ENCODE measurements at places on chromosomes 12 and 14.

GRCh38 chr14:20198991-20199390, 8.3 kb downstream of the OR11G2 start:
- DNase-seq: no peak

GRCh38 chr14:73238424-73238852, 1.1 kb downstream of the PAPLN start:
- no peak for DNase-seq

- DNase-seq: no peak
These were observed at the start of gene RHOF for GRCh38 chr12:121793440-121793837. Gene RHOF (minus strand): TSS chr12:121793688. CDS start chr12:121793633, 55 bp downstream.

- DNase-seq: peak; percentile 60
These were observed 37.0 kb upstream of the NT5DC3 start for GRCh38 chr12:103877934-103878510.

DNA sequence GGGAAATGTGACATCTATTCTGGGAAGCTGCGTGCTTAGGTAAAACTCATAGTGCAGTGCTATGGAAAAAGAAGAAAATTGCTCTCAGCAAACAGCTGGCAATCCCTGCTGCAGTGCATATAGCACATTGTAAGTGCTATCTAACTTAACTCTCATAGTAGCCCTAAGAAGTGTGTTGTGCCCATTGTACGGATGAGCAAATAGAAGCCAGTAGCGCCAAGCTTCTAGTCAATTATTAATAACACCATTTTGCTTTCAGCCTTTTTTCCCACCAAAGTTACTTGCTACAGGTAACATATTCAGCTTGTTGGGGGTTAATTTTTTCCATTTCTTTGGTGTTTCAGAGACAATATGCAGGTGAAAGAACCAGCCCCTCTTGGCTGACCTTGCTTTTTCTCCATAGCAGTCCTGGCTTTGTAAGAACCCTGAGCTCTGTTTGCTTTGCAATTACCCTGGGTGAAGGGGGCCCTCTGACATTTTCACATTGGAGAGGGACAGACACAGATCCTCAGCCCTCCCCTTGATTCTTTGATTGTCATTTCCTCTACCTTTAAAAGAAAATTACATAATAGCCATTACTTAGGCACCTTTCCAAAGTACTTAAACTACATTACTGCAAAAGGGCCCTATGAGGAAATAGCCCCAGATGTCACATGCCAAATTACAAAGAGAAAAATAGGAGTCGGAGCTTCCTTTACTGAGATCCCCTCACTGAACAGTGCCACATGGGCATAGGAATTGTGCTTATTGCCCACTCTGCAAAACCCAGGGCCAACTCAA, 576.2 kb upstream of the TBX3 start:
- no peak for DNase-seq

Data from NCI-H2081 treated with DMSO at 0.1 percent for 48 hours (cell line).